ENCODE measurements at places on chromosomes 11 and 22.

GRCh38 chr11:126884594-126884993 is 116.0 kb downstream of the KIRREL3 start:
- DNase-seq, result no peak

DNA sequence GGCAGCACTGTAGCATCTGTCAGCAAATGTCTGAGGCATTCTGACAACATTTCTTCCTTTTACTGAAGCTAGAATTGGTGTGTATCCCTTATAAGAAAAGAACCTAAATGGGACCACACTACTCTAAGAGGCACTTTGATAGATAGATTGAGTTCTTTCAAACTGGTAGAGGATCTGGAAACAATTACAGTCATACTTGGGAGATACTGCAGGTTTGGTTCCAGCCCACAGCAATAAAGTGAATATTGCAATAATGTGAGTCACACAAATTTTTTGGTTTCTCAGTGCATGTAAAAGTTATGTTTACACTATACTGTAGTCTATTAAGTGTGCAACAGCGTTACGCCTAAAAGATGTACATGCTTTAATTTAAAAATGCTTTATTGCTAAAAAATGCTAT is 96.9 kb downstream of the SBF2 start:
- DNase-seq, result no peak

DNA sequence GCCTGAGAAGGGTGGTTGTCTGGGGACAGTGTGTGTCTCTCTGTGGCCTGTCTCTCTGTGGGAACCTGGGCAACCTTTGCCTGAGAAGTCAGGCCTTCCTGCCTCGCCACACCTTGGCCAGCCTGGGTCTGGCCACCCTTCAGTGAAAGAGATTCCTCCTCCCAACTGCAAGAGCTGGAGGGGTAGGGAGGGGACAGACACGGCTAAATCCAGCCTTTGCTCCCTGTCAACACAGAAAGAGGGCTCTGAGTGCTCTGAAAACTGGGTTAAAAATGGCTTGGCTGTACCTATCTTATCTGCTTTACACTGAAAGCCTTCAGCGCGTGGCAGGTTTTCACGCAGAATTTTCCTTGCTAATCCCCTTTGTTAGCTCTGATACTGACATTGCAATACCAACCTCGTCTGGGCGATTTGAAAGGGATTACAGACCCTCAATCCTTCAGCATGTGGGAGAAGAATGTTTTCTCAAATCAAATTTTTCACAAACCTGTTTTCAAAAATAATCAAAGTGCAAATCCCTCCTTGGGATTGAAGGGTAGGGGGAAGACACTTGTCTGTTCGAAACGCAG is 163.7 kb downstream of the DSCAML1 start:
- DNase-seq, result no peak

DNA sequence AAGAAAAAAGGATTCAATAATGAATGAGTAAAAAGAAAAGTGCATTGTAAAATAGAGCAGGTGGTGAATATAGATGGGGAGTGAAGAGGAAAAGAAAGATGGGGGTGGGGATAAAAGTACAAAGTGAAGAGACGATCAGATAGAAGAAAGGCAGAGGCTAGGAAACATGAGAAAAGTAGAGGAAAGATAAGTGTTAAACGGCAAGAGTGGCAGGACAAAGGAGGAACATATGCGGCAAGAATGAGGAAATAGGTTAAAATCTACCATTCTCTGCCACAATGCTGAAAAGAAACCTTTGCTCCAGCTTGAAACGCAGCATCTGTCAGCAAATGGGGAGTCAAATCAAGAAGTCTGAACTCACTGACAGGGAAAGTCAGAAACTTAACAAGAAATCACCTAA is 6.8 kb downstream of the FUT4 start:
- DNase-seq, result no peak

- DNase-seq, result no peak
Observed at GRCh38 chr11:133785795-133786340, 59.4 kb downstream of the SPATA19 start.

GRCh38 chr11:94325681-94326080 is 21.3 kb downstream of the IZUMO1R start:
- DNase-seq, result no peak

DNA sequence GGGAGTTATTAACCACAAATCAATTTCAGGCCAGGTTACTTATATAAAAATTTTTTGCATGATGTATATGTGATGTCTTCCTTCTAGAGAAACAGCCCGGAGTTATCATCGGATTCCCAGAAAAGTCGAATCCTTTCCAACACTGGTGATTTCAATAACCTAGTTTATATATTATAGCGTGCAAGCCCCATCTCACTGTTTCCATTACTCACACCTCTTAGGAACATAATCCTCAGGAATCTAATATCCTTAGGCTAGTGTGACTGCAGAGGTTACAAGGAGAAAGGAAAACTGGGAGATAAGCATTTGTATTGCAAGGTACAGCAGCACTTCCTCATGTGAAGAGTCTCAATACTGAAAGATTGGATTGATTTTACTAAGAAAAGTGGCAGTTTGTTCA is 20.3 kb downstream of the ARHGAP20 start:
- no peak for DNase-seq

DNA sequence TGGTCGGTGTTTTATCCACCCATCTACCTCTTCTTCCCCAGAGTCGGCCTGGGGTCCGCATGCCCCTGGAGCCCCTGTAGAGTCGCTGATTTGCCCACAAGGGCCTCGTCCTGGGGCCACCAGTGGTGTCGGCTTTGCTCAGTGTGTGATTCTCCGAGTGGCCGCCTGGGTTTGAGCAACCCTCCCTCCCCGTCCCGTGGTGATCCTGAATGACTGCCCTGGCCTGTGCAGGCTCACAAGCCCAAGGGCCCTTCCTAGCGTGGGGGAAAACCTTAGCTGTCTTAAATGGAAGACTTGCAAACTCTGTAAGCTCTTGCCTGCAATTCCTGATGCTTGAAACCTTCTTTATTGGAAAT is 128.3 kb downstream of the OSBP2 start:
- DNase-seq, result no peak

- DNase-seq, result no peak
Observed at GRCh38 chr11:85867751-85868150, 12.6 kb downstream of the CCDC83 start.

DNA sequence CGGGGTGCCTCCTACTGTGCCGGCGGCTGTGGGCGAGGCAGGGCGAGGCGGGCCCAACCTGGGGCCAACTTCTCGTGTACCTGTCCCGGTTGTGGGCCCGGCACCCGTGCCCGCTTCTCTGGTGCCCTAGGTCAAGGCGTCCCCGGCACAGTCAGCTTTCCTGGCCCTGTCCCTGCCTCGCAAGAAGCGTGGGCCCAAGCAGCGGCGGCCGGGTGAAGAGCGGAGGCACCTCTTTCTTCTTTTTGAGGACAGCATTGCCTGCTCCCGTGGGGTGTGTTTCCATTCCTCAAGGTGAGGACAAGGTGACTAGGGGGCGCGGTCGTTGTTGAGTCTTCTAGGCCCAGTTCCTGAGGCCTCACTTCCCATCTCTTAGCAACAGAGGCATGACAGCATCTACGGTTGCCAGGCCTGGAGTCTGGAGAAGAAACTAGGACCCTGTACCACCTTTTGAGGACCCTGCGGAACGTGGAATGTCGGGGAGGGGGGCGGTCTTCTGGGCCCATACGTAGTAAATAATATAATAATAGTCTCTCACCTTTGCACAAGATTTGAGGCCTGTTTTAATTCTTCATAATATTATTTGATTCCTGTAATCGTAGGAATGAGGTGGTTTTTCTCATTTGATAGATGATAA is 418 bp downstream of the ACO2 start:
- DNase-seq, result no peak

Data from HTR-8/SVneo (cell line).